Spinal cord (tissue), 10 donors: ENCODE measurements at places on chromosomes 5 and 9. TPM values are rescaled to one million over a fixed set of nuclear protein-coding genes. Genes with fewer than 3 reads are reported as not detected.
A peak's percentile ranks its signal among the peaks of the same experiment; 100 is the strongest.

DNA sequence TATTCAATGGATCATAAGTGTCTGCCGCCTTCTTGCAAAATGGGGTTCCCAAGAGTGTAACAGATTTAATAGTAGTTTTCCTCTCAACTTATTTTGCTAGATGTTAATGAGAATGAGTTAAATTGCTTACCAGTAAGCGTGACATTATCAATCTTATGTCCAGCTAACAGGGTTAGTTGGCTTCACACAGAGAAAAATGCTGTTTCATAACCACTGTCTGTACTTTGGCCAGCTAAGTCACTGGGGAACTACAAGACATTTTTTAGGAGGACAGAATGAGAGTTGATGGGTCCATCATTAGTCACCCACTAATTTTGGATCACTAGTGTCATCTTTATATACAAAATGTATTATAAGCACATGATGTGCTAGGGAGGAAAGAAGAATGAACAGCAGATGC lies 1.4 kb downstream of the CDC37L1 start:
- no peaks in the 10 kb centered on the region for H3K27me3 ChIP-seq
- peak overlapping the region; percentile 98 for H3K27ac ChIP-seq
- no peak for DNase-seq
- peaks cover 3% of the 10 kb centered on the region for H3K4me1 ChIP-seq
- H3K36me3 ChIP-seq: peaks cover 3% of the 10 kb centered on the region

DNA sequence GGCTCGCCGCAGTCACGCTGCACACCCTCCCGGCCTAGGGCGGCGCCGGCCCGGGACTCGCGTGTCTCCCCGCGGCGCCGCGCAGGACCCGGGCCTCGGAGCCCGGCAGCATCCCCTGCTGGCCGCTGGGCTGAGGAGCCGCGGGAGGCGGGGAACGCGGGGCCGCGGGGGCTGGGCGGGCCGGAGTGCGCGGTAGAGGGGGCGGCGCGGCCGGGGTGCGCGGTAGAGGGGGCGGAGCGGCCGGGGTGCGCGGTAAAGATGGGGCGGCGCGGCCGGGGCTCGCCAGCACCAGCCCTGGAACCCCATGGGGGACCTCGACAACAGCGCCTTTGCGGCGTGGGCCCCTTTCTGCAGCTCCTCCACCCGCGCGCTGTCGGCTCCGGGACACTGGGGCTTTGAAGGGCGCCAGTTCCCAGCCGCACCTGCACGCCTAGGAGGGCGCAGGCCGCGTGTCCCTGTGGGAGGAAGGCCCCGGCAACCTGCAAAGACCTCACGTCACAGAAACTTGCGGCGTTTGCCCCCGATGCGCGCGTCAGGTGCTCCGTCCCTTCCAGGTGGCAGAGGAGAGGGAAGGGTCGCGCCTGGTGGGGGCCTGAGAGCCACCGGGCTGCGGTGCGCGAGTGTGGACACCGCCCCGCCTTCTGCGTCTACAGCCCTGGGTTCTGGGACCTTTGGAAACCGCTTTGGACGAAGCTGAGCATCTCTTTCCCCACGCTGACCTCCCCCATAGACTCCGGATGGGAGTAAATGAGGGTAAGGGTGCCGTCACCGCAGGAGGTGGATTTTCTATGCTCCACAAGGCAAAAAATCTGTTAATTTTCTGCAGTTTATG lies 49.6 kb downstream of the NSUN2 start:
- H3K4me3 ChIP-seq: peak overlapping the region; percentile 42
- H3K36me3 ChIP-seq: peaks cover 6% of the 10 kb centered on the region
- H3K4me1 ChIP-seq: peaks cover 21% of the 10 kb centered on the region
- no peaks in the 10 kb centered on the region for H3K27me3 ChIP-seq
- H3K27ac ChIP-seq: no peak overlapping the region
- peak; percentile 31 for DNase-seq

DNA sequence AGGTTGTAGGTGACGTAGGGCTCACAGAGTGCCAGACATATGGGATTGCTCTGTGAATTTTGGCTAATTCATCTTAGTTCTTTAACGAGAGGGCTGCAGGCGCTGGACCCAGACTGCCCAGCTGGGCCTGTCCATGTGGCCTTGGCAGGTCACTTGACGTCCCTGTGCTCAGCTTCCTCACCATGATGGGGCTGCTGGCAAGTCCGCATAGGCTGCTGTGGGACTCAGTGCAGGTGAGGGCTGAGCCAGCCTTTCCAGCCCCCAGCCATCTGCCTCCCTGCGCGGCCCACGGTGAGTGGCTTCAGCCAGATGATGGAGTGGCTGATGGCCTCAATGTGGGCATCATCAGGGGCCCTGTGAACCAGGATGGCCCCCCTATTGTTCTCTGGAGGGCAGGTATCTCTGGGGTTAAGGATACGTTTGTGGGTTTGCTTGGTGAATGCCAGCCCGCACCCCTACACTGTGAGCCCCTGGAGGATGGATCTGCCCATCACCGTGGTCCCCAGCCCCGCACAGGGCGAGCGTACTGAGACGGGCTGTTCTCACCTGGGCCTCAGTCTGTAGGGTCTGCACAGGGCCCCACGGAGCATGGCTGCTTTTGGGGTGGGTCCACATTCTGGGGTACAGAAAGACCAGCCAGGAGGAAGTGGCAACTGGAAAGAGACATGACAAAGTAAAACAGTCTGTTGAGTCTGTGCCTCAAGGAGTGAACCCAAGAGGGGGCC lies 3.7 kb downstream of the CARD19 start:
- peaks cover 44% of the 10 kb centered on the region for H3K4me1 ChIP-seq
- H3K27ac ChIP-seq: no peak overlapping the region
- H3K4me3 ChIP-seq: no peak overlapping the region
- DNase-seq: no peak
- H3K36me3 ChIP-seq: peaks cover 6% of the 10 kb centered on the region
- H3K27me3 ChIP-seq: no peaks in the 10 kb centered on the region

- no peak for DNase-seq
- H3K27ac ChIP-seq: no peak overlapping the region
- H3K4me1 ChIP-seq: peaks cover 18% of the 10 kb centered on the region
Observed at GRCh38 chr9:6788162-6789016, 30.6 kb downstream of the KDM4C start.

- no peak for DNase-seq
- H3K36me3 ChIP-seq: no peaks in the 10 kb centered on the region
- H3K4me3 ChIP-seq: no peak overlapping the region
- peaks cover 36% of the 10 kb centered on the region for H3K4me1 ChIP-seq
- peak overlapping the region; percentile 62 for H3K27ac ChIP-seq
Observed at GRCh38 chr9:114395334-114395617, 7.5 kb upstream of the AKNA start.

The LHX3 gene
- 2.7 TPM for polyA plus RNA-seq
